ENCODE measurements at places on chromosomes 5 and 9.

DNA sequence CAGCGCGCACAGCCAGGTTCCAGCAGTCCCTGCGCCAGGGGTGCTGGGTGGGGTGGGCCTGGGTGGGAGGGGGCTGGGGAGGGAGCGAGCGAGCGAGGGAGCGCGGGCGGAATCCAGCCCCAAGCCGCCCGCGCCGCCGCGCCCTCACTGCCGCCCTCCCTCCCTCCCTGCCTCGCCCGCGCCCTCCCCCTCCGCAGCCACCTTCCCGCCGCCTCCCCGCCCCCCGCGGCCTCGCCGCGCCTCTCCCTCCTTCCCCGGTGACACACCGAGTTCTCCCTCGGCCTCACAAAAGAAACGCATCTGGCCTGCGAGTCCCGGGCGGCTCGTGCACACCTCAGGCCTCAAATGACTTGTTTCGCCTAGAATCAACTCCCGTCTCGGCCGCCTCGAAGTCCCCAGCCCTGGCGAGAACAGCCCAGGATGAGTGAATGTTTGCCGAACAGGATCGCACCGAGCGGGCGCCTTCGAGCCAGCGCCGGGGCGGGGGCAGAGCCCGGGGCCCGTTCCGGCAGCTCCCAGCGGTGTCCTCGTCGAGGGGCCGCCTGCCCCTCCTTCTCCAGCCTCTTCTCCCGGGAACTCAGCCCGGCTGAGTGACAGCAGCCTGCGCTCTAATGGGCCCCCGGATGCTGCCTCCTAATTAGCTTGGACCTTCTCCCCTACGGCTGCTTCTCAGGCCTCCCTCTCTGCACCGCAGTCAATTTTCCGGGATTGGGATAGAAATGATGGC lies 371 bp upstream of the PITX1 start:
- DNase-seq = no peak

- DNase-seq = no peak
Measured at GRCh38 chr5:643351-643801, 31.2 kb downstream of the CEP72 start.

- no peak for DNase-seq
Measured at GRCh38 chr9:103530934-103531333, 535.8 kb downstream of the CYLC2 start.

DNA sequence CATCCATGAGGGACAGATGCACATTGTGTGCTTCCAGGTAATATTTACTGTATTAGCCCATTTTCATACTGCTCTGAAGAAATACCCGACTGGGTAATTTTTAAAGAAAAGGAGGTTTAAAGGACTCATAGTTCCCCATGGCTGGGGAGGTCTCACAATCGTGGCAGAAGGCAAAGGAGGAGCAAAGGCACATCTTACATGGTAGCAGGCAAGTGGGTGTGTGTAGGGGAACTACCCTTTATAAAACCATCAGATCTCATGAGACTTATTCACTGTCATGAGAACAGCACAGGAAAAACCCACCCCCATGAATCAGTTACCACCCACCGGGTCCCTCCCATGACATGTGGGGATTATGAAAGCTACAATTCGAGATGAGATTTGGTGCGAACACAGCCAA lies 148.8 kb upstream of the FBXL17 start:
- no peak for DNase-seq

GRCh38 chr9:83432104-83432627 lies 106.0 kb downstream of the FRMD3 start:
- no peak for DNase-seq
